ENCODE measurements at places on chromosomes 7 and 10. TPM values are rescaled to one million over a fixed set of nuclear protein-coding genes. Genes with fewer than 3 reads are reported as not detected.

- DNase-seq = no peak
Measured at GRCh38 chr10:85047170-85047834, 718.9 kb downstream of the CCSER2 start.

HACD1 gene
- total RNA-seq = 1.9 TPM

FAM25G gene
- total RNA-seq = not detected

DNA sequence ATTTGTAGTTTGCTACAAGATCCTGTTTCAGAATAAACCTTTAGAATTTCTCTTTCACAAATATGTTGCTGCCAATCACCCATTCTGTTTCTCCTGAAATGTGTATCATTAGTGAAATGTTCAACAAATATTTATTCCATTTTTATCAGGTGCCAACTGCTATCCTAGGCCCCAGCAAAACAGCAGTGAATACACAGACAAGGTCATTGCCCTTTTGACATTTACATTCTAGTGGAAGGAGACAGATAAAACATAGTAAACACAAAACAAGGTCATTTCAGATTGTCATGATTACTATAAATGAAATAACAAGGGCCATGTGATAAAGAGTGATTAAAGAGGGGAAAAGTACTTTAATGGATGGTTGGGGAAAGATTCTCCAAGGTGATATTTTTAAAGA is 404.8 kb upstream of the PHF14 start:
- DNase-seq = no peak

Measured in neural progenitor cell (in vitro differentiated cells).